ENCODE measurements at places on chromosomes 1 and 21. TPM values are rescaled to one million over a fixed set of nuclear protein-coding genes. Genes with fewer than 3 reads are reported as not detected.
A peak's percentile ranks its signal among the peaks of the same experiment; 100 is the strongest.

DNA sequence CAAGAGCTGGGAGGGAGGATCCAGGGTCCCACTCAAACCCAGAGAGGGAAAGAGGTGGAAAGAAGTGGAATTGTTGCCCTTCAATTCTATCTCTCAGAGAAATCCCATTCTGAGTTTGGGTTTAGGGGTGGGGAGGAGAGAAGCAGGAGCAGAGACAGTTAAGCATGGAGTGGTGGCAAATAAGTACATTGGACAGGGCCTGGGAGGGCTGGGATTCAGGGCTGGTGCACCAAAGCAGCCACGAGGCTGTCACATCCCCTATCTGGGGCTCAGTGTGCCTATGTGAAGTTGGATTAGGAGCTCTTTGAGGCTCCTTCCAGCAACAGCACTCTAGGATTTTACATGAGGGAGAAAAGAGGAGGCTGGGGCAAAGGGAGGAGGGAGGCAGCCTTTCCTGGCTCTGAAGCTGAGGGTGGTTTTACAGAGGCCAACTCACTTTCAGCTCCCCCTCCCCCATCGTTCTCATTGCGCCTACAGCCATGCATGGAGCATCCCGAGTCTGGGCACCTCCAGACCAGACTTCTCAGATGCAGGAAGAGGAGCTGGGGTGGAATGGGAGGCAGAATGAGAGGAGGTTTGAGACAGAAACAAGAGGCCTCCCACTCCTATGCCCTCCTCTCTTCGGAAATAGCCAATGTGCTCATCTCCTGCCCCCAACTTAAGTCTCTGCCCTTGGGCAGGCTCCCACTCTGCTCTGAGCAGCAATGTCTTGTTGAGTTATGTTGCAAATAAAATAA lies 3.0 kb upstream of the SYT6 start:
- DNase-seq = peak; percentile 21

DNA sequence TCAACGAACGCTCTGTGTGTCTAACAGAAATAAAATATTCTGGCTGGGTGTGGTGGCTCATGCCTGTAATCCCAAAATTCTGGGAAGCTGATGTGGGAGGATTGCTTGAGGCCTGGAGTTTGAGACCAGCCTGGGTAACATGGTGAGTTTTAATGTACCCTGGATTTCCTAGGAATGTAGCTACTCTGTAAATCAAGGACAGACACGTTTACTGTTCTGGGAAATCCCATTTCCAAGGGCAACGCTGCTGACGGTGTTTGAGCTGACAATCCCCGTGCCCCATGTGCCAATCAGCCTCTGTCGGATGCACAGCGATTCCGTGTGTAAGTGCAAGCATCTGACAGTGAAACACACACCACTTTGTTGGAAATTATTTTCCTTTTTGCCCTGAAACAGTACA lies 8.0 kb downstream of the CORT start:
- DNase-seq = no peak

The SDF4 gene
- total RNA-seq = 160 TPM

The SMCP gene
- total RNA-seq = not detected

The ADORA1 gene
- total RNA-seq = 4.9 TPM

Measured in kidney (tissue), 22 donors.